ENCODE measurements at places on chromosomes 1 and 21.

DNA sequence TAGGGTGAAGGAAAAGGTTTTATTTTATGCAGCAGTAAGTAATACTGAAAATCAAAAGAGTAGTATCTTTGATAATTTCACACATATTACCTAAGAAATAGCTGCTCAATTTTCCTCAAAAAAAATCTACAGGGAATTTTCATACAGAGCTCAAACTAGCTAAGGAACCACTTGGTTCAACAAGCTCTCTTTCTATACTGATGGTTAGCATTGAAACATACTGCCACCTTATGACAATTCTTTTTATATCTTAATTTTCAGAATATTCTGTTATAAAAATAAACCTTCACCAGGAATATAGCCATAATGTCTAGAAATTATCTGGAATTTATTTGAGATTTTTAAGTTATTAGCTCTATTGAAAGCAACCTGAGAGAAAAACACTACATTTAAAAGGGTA, 142.1 kb downstream of the DPYD start:
- DNase-seq: no peak

GRCh38 chr1:197920067-197920396, 2.9 kb downstream of the LHX9 start:
- no peak for DNase-seq

GRCh38 chr1:25959611-25960010, 38.3 kb downstream of the PAFAH2 start:
- DNase-seq: no peak

DNA sequence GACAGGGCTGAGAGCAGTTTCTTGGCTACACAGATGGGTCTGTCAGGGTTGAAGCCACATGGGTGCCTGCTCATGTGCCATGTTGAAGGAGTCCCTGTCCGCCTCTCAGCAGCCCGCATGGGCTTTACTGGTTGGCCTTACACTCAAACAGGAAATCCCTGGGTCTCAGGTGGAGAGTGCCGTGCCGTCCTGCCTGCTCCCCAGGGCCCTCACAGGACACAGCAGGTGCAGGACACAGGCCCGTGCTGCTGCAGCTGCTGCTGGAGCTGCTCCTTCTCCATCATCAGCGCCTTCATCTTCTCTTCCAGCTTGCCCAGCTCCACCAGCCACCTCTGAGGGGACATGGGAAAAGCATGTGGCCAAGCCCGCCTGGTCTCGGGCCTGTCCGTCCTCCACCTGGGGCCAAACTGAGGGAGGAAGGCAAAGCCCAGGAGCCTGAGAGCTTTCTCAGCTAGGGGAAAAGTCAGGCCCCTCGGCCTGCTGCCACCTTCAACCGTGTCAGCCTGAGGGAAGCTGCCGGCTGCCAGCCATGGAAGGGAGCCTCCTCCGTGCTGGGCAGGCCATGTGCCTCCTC, 5.5 kb downstream of the SLFNL1 start:
- DNase-seq: no peak

GRCh38 chr1:89100412-89100811, 25.5 kb downstream of the GBP2 start:
- DNase-seq: no peak

- no peak for DNase-seq
Measured at GRCh38 chr1:6037338-6037762, 8.3 kb upstream of the KCNAB2 start.

GRCh38 chr1:1240822-1241587, 5.5 kb downstream of the C1QTNF12 start:
- no peak for DNase-seq

- DNase-seq: no peak
Measured at GRCh38 chr21:44708213-44708865, 3.0 kb downstream of the TSPEAR start.

GRCh38 chr1:246182149-246182851, 324.8 kb downstream of the SMYD3 start:
- no peak for DNase-seq

Data from midbrain (tissue), 1 donor.